ENCODE measurements at places on chromosomes 4 and X.

- DNase-seq: no peak
Measured at GRCh38 chrX:152810403-152810802, 20.2 kb downstream of the CETN2 start.

- DNase-seq: no peak
Measured at GRCh38 chrX:103747163-103747562, 29.5 kb upstream of the PLP1 start.

GRCh38 chr4:8847331-8847730 is 24.3 kb downstream of the HMX1 start:
- DNase-seq: no peak

- no peak for DNase-seq
Measured at GRCh38 chrX:14411326-14411725, 118.0 kb upstream of the GLRA2 start.

DNA sequence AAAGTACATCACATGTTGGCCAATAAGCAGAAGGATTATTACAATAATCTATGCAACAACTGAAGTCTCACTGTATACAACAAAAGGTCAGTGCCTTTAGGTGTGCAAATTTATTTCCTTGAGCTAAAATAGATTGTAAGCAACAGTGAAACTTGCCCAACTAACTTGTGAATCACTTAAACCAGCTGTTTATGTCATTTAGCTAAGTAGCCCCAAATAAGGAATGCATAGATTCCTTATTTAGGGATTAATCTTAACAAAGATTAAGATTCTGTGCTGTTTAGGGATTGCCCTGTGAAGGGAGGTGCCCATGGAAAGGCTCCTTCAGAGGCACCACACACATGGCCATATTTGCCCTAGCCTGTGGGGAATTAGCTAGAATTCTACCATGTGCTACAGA is 168.6 kb downstream of the MAML3 start:
- no peak for DNase-seq

GRCh38 chr4:86963697-86964096 is 28.9 kb downstream of the AFF1 start:
- no peak for DNase-seq

DNA sequence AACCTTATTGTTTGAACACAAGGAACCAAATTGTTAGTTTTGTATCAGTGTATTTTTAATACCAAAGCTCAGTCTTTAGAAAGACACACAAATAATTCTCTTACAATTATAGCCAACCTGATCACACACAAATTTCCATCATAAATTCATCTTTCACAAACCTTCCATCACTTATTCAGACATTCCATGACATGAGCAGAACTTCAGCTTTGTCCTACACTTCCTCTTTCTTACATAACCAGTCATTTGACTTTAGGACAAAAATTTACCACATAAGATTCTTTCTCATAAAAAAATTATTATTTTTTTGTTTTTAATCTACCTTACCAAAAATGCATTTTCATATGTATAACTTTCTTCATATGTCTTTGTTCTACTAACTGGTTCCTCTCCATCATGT is 312.2 kb downstream of the GALNTL6 start:
- DNase-seq: no peak

GRCh38 chrX:66914080-66914479 is 275.2 kb upstream of the EDA2R start:
- DNase-seq: no peak

DNA sequence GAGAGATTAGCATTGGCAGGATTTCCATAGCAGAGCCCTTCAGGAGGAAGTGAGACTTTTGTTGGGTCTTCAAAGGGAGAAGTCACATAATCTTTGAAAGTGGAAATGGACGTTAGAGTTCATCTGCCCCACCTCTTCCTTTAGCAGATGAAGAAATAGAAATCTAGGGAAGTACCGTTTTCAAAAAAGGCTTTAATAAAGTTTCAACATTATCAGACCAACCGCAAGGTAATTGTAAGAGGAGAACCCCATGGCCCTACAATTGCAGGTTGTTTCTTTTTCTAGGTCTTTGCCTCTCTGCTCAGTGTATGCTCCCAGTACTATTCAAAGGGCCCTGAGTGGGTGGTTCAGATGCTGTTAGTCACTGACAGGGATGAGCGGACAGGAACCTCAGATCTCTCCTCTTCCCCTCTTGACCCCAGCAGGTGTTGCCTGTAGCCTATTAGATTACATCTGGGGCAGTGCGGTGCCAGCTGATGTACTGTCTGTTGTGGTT is 48.6 kb upstream of the AP1S2 start:
- DNase-seq: no peak

DNA sequence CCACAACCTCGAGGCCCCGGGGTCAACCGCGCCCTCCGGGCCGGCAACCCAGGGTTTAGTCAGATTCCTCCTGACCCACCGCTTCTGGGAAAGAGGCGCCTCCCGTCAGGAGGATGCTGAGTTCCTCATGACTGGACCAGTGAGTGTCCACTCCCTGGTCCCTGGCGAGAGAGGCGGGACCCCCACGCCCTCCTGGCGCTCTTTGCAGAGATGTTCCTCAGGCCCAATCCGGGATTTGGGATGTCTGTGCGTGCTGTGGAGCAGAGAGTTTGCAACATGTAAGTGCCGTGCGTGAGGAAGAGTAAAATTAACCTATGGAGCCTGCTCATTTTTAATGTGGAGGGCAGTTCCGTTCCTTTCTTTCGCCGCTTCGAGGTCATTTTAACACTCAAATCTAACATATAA is 824 bp upstream of the UGDH start:
- peak; percentile 88 for DNase-seq

DNA sequence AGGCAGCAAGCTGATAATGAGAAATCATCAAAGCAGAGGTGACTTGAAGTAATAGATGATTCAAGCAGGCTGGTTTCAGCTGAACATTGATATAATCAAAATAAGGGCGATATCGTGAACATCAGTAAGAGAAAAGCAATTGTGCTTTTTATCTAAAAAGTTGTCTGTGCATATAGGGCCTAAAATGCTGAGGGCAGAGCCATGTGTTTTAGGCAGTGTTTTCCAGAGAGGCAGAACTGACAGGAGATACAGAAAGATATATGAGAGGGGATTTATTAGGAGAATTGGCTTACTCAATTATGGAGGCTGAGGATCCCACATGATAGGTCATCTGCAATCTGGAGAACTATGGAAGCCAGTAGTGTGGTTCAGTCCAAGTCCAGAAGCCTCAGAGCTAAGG is 136.5 kb upstream of the NPY2R start:
- no peak for DNase-seq

GRCh38 chr4:54172156-54172555 is 56.9 kb upstream of the PDGFRA start:
- DNase-seq: no peak

GRCh38 chr4:85577307-85577706 is 102.4 kb downstream of the ARHGAP24 start:
- no peak for DNase-seq

GRCh38 chrX:12814420-12814819 is 23.2 kb downstream of the PRPS2 start:
- peak; percentile 24 for DNase-seq

GRCh38 chr4:40843696-40844095 is 93.9 kb downstream of the NSUN7 start:
- DNase-seq: no peak

- DNase-seq: no peak
Measured at GRCh38 chr4:152665691-152666395, 14.0 kb downstream of the TMEM154 start.

- peak; percentile 35 for DNase-seq
Measured at GRCh38 chr4:75880278-75880677, 22.0 kb downstream of the PPEF2 start.

GRCh38 chr4:145281951-145282350 is 101.6 kb upstream of the OTUD4 start:
- no peak for DNase-seq

- no peak for DNase-seq
Measured at GRCh38 chrX:29299684-29300083, 712.4 kb downstream of the IL1RAPL1 start.

GRCh38 chr4:90174621-90175023 is 47.4 kb downstream of the CCSER1 start:
- no peak for DNase-seq

DNA sequence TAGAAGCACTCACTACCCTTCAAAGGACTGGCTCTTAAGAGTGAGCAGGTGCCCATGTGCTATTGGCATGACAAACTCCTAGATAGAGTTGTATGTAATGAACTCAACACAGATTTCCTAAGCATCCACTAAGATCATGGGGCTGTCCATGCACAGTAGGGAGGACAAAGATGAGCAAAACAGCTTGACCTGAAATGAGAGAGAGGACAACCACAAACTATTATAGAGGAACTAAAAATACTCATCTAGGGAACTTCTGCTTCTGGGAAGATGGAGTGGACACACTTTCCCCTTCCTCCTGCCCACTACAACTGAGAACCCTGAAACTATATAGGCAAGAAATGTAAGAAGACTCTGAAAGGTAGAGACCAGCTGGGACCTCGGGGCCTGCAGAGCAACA is 20.8 kb upstream of the TMEM128 start:
- no peak for DNase-seq

DNA sequence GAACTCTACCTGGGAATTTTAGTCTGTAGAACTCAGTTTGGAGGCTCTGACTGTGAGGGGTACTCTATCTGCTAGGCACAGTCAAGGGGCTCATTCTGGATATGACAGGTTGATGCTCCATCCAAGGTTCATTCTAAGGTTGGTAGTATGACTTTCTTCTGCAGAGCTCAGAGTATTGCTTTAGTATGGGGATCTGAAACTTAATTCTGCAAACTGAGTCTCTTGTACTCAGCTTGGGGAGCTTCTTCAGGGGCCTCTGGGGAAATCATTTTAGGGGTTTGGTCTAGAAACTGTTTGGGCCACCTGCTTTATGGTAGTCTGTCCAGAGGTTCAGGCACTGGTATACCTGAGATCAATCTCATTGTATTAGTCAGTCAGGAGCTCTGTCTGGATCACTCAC is 9.7 kb upstream of the TSR2 start:
- DNase-seq: no peak

DNA sequence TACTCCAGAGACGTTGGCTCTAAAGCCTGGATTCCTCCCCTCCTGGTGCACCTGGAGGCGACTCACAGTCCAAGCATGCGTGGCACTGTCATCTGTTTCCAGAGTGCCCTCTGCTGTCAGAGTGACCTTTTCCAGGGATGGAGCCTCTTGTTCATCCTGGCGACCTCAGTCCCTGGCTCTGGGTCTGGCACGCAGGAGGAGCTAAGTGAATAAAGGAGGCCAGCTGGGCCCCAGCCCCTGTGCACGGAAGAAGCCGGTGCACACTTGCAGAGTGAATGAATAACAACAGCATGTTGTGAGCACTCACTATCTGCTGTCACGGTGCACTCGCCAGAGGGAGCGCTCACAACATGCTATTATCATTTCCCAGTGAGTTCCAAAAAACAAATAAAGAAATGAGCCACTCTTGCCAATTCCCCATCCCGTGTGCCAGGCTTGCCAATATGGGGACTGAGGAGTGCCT is 27.8 kb upstream of the PSAPL1 start:
- no peak for DNase-seq

DNA sequence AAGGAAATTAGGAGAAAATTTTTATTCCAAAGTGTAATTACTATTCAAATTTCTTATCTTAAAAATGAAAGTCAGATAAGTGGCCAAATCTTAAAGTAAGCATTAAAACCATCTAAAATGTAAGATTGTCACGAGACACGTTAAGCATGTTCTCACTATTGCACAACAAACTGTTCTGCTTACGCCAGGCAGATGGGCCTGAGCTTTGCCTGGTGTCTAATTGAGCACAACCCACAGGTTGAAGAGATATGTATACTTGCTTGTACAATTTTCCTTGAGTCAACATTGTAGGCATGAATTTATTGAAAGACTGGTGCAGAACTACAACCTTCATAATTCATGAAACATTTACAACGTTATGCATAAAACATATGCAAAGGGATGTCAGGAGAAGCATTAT is 3.9 kb downstream of the RNF128 start:
- DNase-seq: no peak

DNA sequence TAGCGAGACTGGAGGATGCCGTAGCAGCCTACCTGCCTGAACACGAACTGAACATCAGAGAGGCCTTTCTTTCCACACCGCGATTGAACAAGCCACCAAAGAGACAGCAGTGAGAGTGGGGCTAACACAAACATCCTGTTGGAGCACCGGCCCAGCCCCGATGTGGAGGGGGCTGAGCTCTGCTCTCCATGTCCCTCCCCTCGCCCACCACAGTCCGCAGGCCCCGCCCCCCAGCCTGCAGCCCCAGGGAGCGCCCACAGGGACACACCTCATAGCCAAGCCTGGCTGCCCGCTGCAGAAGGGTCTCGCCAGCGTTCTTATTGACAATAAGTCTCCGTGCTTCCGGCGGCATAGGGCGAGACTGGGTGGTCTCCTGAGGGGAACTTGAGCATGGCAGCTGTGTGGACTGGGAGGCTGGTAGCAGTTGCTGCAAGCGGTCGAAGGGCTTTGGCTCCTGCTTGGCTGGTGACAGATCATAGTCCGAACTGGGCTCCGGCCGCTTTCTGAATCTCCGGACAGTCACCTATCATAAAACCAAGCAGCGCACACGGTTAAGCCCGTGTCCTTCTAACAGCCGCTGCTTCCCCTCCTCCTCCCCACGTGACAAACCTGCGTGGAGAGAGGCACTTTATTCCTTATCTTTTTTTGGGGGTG is 35.8 kb downstream of the BCOR start:
- no peak for DNase-seq

- DNase-seq: no peak
Measured at GRCh38 chrX:31652650-31653049, 580.8 kb upstream of the FTHL17 start.
